HepG2 (cell line): ENCODE measurements at places on chromosomes 3 and 15. TPM values are rescaled to one million over a fixed set of nuclear protein-coding genes. Genes with fewer than 3 reads are reported as not detected.

The SLC28A2 gene
- total RNA-seq = 0.08 and 0.11 TPM in 2 replicates

The SELENOT gene
- 106 and 122 TPM in 2 replicates for total RNA-seq

The TTLL13 gene
- total RNA-seq = 0.29 TPM in 1 of 2 replicates, not detected in the other

The TUBGCP5 gene
- total RNA-seq = 23.4 and 25.0 TPM in 2 replicates

The GOLGA6D gene
- not detected in 2 replicates for total RNA-seq

The ADAMTSL3 gene
- 0.09 TPM in 1 of 2 replicates, not detected in the other for total RNA-seq

The RFT1 gene
- total RNA-seq = 25.7 and 37.0 TPM in 2 replicates

The SQOR gene
- total RNA-seq = 19.4 and 25.9 TPM in 2 replicates

DNA sequence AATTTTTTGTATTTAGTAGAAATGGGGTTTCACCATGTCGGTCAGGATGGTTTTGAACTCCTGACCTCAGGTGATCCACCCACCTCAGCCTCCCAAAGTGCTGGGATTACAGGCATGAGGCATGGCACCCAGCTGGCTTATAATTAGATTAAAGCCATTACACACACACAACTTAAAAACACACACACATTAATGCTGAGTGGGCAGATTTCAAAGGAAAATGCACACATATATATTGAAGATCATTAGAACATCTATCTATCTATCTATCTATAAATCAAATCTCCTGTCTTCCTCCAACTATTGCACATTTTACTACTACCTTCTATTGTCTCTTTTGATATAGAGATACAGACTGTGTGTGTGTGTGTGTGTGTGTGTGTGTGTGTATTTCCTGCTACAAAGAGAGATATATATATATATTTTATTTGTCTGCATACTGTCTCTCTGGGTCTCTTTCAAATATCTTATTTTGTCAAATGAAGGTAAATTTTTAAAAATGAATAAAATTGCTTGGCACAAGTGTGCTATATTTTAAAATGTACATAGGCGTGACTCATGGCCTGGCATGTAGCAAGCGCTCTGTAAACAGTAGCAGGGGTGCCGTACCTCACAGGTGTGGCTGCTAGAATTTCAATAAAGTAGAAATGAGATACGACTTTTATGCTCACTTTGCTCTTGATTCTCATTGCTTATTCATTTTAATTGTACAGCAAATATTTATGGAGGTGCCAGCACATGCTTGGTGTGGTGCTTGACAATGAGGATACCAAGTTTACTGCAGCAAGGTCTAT, 655.8 kb downstream of the AGBL1 start:
- no peak for DNase-seq

DNA sequence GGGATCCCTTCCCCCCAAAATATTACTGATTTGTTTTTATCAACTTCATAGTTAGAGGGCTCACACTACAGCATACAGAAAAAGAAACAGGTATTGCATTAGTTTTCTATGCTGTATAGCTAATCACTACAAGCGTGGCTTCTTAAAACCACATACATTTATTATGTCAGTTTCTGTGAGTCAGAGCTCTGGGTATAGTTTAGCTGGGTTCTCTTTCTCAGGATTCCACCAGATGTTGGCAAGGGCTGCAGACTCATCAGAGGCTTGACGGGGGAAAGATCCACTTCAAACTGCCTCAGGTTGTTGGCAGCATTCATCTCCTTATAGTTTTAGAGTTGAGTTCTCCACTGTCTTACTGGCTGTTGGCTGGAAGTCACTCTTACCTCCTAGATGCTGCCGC, 328.0 kb downstream of the NLGN1 start:
- DNase-seq = no peak

GRCh38 chr15:100601617-100602063, 344 bp downstream of the LINS1 start:
- no peak for DNase-seq

- no peak for DNase-seq
Measured at GRCh38 chr3:16841904-16842271, 42.9 kb upstream of the PLCL2 start.

- DNase-seq = no peak
Measured at GRCh38 chr3:97692831-97693230, 71.7 kb upstream of the ARL6 start.

GRCh38 chr15:54619180-54619579, 577.6 kb downstream of the RSL24D1 start:
- DNase-seq = peak; percentile 5

DNA sequence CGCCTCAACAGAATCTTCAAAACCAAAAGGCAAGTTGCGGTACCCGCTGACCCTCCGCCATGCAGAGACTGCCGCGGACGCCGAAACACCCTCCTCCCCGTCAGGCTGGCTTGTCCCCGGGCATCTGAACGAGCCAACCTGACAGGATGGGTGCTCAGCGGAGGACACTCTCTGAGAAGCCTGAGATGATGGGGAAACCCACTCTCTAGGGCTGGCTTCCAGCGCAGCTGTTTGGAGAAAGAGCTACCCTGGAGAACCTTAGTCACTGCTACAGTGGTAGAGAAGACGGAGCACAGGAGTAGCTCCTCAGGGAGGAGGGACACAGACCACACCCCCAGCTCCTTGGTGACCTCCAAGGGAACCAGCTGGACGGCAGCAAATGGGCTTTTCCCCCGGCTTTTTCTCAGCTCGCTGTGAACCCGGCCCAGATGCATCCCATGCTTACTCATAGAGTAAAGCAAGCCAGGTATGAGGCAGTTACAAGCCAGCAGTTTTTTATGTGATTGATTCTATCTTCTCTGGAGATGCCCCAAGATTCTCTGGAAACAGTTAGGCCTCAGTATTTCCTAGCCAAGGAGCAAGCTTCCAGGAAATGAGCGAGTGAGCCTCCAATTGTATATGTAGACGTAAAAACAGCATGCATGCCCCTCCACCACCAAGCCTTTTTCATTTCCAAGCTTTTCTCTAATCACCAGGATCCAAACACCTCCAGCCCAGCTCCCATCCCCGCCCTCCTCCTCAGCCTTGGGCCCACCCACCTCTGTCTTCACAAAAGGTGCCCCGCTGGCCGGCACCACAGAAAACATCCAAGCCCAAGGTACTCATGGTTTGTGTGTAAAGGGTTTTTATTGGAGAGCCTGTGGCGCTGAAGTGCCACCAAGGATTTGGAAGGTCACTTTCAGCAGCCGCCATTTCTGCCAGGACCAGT, 38.7 kb downstream of the FAM174B start:
- DNase-seq = no peak

- no peak for DNase-seq
Measured at GRCh38 chr3:45981346-45982074, 14.1 kb downstream of the FYCO1 start.

DNA sequence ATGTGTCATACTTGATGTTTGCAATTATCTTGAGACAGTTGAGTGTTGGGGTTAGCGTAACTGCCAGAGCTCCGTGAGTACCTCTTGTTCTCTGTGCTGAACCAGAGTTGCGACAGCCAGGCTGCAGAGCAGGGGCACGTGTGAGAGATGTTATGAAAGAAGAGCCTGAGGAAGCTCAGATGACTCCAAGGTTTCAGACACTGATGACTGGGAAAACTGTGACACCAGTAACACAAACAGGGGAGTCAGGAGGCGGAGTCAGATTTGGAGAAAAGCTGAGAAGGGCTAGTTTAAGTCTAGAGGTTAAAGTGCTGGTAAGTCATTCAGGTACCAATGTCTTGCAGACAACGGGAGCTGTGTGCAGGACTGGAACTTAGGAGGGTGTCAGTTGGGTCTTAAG, 45.0 kb downstream of the BLM start:
- DNase-seq = no peak

GRCh38 chr3:193897731-193898180, 238.2 kb upstream of the HES1 start:
- no peak for DNase-seq

- no peak for DNase-seq
Measured at GRCh38 chr3:86733257-86733656, 257.7 kb downstream of the VGLL3 start.

DNA sequence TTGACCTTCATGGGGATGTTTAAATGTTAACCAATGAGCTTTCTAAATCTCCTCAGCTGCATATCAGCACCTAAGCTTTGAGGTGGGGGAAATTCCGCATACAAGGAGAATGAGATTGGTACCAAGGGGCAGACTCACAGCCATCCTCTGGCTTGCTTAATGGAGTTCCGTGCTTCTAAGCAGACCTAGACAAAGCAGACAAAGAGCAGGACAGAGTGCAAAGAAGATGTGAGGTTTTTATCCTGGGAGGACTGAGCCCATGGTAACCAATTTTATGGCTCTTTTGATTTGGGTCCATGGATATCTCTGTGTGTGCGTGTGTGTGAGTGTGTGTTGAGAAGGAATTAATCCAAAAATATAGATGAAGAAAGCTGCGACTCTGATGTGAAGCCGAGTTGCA, 7.5 kb downstream of the TAFA4 start:
- no peak for DNase-seq

DNA sequence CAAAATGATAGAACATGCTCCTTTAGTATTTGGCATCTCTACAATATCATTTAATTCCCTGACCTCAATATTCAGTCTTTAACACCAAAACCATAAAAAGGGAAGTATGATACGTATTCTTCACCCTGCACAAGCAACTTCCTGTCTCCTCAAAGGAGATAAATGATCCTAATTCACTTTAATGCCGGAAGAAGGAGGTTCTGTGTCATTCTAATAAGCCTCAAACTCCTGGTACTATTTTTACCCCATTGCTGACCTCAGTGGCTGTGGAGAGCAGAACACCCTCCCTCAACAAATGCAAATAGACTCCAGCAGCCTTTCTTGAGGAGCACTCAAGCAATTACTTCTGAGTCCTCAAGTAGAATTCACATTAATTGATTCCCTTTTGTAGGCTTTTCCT, 173.3 kb downstream of the TMEM108 start:
- DNase-seq = no peak

DNA sequence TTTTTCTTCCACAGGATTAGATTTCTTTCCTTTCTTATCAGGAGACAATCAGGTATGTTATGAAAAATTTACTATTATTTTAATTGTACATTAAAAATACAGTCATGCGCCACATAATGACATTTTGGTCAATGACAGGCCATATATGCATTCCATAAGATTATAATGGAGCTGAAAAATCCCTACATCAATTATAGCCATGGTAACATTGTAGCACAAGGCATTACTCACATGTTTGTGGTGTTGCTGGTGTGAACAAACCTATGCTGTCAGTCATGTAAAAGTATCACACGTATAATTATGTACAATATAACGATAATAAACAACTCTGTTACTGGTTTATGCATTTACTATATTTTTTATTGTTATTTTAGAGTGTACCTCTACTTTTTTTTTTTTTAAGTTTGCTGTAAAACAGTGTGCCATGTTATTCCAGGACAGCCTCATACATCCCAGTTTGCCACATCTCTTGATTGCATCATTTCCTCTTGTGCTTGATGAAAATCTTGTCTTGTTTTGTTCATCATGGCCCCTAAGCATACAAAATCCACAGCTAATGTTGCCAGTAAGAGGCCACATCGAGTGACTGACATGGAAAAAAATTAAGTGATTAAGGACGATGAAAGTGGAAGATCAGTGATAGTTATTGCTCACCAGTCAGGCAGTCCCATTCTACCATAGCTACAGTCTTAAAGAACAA, 21.4 kb downstream of the CALML4 start:
- DNase-seq = no peak

DNA sequence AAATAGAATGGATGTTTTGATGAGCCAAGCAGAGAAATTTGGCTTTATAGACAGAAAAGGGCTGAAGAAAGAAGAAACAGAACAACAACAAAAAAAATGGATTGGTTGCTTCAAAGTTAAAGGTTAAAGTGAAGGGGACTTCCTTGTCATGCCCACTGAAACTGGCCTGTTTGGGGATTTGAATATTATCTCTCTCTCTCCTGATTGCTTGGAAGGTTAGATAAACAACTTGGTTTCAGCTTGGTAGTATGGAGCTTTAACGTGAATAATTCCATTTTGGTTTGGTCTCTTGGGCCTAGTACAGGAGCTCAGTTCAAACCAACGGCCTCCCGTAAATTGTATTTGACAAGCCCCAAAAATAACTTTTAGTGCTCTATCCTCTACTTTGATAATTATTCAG, 70.8 kb upstream of the MBNL1 start:
- no peak for DNase-seq

GRCh38 chr3:61624300-61624699, 62.9 kb downstream of the PTPRG start:
- DNase-seq = no peak

- DNase-seq = peak; percentile 97
Measured at GRCh38 chr15:101528108-101528916, 38.8 kb upstream of the PCSK6 start.

DNA sequence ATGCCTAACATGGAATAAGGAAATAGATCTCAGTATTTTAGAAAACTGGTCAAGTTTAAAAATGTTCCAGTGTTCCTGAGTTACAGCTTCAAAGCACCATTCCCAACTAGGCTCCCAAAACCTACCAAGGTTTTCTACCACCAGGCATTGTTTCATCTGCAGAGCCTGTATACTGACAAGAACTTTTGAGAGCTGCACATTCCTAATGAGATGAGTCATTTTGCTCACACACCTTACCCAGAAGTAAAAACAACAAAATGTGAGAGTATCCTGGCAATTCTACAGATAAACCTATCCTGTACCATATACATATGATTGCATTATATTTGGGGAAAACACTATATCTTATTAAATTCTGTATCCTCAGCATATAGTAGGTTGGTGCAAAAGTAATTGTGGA, 90.7 kb downstream of the ATP8B4 start:
- no peak for DNase-seq

GRCh38 chr3:153210146-153210545, 48.1 kb downstream of the RAP2B start:
- no peak for DNase-seq

DNA sequence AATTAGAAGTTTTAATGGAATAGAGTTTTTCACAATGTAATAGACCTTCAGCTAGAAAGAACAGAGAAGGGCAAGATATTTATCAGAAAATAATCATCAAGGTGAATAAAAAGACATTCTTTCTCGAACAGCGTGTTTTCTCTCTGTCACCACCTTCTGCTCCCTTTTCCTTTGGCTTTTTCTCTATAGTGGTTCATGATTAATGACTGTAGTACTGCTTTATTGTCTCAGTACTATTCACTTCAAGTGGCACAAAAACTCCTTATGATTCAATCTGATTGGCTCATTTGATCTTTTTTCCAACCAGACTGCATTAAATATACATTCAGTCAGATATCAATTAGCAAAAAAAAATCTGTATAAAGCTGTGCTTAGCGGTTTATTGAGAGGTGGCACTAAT, 516.0 kb downstream of the OTOL1 start:
- no peak for DNase-seq

GRCh38 chr3:122365073-122365472, 18.0 kb downstream of the MIX23 start:
- no peak for DNase-seq

DNA sequence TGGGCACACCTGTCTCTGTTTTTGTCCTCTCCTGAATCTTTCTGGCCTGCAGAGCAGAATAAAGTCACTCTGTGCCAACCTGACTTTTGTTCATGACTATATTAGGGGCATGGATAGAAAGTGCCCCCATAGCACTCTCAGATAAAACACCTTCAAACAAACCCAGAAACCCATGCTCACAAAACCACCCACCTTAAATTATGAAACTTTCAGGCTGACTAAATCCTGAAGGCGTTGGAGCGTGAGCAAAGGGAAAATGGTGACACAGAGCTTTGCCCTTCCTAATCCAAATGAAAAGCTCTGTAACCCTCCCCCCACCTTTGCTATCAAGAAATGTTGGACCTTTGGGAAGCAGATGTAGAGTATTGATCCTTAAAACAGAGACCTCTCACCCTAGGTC, 138.9 kb downstream of the IGF1R start:
- no peak for DNase-seq
